Activated CD4-positive, CD25-positive, alpha-beta regulatory T cell treated with anti-CD3 and anti-CD28 coated beads, Interleukin-2, amount 50 U/mL, for 72 hours (primary cell): ENCODE measurements at places on chromosomes 1 and 21.
A peak's percentile ranks its signal among the peaks of the same experiment; 100 is the strongest.

- DNase-seq, result no peak
These were observed 211.7 kb downstream of the GRIK3 start for GRCh38 chr1:36822648-36823047.

GRCh38 chr21:46325073-46325912, 1.3 kb downstream of the PCNT start:
- peak; percentile 50 for DNase-seq

DNA sequence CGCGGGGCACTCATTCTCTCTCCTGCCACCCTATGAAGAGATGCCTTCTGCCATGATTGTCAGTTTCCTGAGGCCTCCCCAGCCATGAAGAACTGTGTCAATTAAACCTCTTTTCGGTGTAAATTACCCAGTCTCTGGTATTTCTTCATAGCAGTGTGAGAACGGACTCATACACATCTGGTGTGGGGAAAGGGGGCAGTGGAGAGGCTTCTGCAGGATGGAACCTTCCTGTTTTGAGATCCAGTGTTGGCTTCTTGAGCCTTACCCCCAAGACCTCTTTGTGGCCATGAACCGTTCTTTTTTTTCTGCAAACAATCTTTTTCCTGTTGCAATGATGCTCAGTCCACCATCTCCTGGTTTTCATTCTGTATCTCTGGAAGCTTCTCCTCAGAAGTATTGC, 248.4 kb downstream of the PRDM2 start:
- no peak for DNase-seq

DNA sequence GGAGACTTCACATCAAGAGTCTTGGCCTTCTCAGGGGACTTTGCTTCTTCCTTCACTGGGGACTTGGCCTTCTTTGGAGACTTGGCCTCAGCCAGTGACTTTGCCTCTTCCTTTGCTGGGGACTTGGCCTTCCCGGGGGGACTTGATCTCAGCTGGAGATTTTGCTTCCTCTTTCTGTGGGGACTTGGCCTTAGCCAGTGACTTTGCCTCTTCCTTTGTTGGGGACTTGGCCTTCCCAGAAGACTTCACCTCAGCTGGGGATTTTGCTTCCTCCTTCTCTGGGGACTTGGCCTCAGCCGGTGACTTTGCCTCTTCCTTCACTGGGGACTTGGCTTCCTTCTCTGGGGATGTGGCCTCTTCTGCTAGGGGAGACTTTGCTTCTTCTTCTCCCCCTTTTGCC, 13.5 kb upstream of the CD2 start:
- no peak for DNase-seq

DNA sequence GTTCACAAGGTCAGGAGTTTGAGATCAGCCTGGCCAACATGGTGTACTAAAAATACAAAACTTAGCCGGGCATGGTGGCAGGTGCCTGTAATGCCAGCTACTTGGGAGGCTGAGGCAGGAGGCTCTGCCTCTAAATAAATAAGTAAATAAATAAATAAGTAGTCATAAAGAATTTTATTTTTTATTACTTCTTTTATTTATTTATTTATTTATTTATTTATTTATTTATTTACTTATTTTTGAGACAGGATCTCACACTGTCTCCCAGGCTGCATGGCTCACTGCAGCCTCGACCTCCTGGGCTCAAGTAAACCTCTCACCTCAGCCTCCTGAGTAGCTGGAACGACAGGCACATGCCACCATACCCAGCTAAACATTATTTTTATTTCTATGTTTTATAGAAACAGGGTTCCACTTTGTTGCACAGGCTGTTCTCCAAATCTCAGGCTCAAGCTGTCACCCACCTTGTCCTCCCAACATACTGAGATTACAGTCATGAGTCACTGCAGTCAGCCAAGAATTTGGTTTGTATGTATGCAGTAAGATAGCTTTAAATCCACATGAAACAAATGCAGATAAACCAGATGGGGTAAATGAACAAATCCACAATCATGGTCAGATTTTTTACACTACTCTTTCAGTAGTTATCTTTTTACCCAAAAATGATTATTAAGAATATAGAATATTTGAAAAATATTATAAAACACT, 523.3 kb upstream of the RGS18 start:
- no peak for DNase-seq

DNA sequence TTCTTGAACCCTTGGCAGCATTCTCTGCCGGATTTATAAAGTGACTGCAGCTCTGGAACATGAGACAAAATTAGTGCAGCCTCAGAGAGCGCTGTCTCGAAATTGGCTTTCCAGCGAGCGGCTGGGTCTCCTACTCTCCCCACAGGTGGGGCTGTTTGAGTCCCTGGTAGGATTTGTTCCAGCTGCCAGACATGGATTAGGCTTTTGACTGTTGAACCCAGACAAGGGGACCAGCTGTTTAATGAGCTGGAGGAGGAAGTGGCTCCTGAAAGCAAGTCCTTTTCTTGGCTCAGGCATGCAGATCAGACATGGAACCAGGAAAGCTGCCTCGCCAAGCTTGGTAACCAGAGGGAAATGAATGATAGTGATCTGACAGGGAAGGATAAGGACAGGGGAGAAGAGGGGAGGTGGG, 69.6 kb downstream of the UBIAD1 start:
- no peak for DNase-seq

GRCh38 chr1:199639453-199639852, 388.1 kb upstream of the NR5A2 start:
- no peak for DNase-seq

- DNase-seq, result no peak
These were observed 23.3 kb upstream of the ARTN start for GRCh38 chr1:43910343-43910742.

DNA sequence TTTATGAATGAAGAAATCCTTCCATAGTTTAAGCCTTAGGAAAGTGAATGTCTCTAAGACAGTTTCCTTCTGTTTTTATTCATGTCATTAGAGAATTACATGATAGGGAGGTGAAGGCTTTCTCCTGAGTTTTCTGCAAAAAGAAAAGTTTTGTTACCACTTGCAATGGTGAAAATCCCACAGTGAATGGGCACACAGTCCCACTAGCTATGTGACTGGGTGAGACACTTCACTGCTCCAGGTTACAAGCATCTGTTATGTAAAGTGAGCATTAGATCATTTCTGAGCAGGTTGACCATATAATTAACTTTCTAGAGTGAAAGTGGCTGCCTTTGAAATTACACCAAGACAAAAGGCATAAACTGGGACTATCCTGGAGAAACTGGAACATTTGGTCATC, 38.9 kb upstream of the GREM2 start:
- DNase-seq, result no peak

GRCh38 chr1:72623299-72623708, 341.0 kb upstream of the NEGR1 start:
- no peak for DNase-seq

- DNase-seq, result no peak
These were observed 5.2 kb downstream of the OLIG1 start for GRCh38 chr21:33075128-33075527.

- no peak for DNase-seq
These were observed 151.3 kb upstream of the COL6A1 start for GRCh38 chr21:45830221-45830640.

GRCh38 chr1:17919525-17920439, 164.6 kb downstream of the ACTL8 start:
- DNase-seq, result no peak

DNA sequence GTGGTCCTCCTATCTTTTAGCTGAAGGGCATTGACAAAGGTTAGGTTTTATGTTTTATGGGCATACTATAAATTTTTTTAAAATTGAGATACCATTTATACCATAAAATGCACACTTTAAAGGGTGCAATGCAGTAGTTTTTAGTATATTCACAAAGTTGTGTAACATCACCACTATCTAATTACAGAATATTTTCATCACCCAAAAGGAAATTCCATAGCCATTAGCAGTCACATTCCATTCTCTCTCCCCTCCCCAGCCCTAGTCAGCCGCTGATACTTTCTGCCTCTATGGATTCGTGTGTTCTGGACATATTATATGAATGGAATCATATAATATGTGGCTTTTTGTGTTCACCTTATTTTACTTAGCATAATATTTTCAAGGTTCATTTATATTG, 135.8 kb upstream of the B3GALT2 start:
- DNase-seq, result no peak

DNA sequence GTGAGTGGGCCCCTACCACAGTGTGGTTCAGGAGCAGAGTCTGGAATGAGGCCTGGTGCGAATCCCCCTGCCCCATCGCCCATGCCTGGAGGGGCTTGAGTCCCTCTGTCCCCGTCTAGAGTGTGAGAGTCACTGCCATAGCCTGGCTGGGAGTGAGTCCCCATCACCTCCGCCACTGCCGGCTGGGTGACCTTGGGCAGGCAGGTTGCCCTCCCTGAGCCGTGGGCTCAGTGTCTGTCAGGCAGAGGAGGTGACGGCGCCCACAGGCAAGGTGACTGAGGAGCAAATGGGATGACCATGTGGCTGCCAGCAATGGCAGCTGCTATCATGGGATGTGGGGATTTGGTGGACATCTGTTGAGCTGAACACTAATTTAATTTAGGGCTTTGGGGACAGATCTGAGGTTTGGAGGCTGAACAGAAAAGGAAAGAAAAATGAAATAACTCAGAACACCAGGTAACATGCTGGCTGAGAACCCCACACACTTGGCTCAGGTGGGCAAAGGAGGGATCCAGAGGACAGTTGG, 38.1 kb upstream of the GPR153 start:
- no peak for DNase-seq

GRCh38 chr21:39502631-39503030, 50.9 kb downstream of the SH3BGR start:
- no peak for DNase-seq

DNA sequence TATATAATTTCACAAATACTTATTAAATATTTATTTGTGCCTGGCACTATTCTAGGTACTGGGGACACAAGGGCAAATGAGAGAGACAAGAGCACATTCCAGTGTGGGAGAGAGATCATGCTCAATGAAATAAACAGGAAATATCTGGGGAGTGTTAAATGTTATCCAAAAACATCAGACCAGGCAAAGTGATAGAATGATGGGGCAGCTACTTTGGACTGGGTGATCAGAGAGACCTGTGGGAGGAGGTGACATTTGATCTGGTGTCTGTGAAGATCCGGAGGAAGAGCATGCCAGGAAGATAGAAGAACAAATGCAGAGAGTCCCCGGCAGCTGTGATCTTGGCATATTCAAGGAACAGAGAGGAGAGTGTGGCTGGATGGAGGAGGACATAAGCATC, 27.5 kb upstream of the GNG12 start:
- DNase-seq, result no peak

GRCh38 chr1:42183957-42184268, 19.4 kb upstream of the GUCA2A start:
- DNase-seq, result no peak

GRCh38 chr21:41960386-41960785, 6.6 kb upstream of the C2CD2 start:
- no peak for DNase-seq

DNA sequence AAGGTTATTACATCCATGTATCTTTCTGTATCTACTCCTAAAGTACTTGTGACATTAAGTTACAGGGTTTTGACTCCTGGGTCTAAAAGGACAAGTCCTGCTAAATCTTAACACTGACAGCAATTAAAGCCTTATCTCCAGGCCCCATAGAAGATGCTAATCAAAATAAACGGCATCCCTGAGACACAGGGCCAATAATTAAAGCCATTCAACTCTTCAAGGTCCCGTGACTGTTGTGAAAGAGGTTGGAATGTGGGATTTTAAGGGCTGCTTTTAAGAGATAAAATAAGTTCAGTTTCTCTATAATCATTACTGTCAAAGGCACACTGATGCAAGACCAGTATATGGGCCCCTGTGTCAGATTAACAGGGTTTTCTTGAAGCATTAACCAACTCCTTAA, 8.3 kb downstream of the DNAI4 start:
- no peak for DNase-seq

DNA sequence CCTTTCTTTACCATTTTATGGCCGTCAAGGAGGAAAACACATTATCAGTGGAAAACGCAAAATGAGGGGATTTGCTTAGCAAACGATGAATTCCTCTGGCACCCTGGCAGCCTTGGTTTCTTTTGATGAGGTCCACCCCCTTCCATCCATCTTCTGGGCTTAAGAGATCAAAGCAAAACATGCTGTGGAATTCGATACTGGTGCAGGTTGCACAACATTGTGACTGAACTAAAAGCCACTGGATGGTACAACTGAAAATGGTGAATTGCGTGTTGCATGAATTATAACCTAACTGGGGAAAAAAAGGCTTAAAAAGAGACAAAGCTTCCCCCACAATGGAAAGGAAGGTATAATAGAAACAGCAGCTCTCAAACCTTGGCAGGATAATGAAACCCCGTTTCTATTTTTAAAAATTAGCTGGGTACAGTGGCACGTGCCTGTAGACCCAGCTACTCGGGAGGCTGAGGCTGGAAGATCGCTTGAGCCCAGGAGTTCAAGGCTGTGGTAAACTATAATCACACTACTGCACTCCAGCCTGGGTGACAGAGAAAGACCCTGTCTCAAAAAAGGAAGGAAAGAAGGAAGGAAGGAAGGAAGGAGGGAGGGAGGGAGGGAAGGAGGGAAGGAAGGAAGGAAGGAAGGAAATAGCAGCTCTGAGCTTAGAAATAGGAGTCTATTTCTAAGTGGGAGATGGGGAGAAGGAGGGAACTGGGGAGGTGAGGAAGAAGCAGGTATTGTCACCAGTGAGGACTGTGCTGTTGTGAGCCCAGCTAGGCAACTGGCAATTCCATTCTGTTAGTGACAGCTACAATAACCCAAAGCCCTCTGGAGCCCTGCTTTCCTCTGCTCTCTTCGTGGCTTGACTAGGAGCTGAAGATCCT, 29.0 kb upstream of the LGALS8 start:
- no peak for DNase-seq

DNA sequence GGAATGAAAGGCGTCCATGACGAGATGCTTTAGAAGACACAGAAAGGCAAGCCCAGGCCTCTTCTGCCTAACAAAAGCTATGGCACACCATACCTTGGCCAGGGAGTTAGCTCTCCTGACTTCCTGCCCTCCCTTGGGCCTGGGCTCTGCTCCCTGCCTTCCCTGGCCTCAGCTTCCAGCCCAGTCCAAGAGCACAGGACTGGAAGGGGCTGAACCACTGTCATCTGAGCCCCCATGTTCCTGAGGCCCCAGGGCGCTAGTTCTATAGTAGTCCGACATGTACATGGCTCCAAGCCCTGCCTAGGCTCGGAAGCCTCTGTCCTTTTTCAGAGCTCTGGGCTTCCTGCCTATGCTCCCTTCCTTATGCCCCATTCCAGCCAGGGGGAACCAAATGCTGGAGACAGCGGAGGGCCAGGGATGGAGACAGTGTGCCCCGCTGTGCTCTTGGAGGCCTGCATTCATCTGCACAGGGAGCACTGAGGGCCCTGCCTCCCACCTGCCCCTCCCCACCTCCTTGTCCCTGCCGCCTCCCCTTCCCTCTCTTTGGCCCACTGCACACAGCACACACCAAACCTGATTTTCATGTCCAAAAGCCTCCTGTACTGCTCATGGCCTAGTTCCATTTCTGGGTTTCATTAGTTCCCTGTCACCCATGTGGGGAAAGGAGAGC, 240.1 kb downstream of the RHOU start:
- no peak for DNase-seq

- DNase-seq, result no peak
These were observed 211.0 kb upstream of the RAB4A start for GRCh38 chr1:229059671-229060539.

DNA sequence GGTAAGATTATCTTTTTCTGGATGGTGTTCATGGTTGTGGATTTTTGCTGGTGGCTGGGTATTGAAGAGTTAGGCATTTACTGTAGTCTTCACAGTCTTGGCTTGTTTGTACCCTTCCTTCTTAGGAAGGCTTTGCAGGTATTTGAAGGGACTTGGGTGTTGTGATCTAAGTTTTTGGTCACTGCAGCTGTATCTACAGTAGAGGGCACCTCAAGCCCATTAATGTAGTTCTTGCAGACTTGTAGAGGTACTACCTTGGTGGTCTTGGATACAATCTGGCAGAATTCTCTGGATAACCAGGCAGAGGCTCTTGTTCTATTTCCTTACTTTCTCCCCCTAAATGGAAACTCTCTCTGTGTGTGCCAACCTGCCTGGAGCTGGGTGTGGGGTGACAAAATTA, 155.8 kb upstream of the BRINP3 start:
- DNase-seq, result no peak
